Activated CD8-positive, alpha-beta memory T cell treated with anti-CD3 and anti-CD28 coated beads, Interleukin-2, amount 50 U/mL, for 48 hours (primary cell): ENCODE measurements at places on chromosomes 3 and 15.

- DNase-seq = no peak
These were observed 37.2 kb upstream of the ACAD9 start for GRCh38 chr3:128841926-128842920.

GRCh38 chr3:38004415-38005075 is 14.0 kb downstream of the VILL start:
- DNase-seq = no peak

DNA sequence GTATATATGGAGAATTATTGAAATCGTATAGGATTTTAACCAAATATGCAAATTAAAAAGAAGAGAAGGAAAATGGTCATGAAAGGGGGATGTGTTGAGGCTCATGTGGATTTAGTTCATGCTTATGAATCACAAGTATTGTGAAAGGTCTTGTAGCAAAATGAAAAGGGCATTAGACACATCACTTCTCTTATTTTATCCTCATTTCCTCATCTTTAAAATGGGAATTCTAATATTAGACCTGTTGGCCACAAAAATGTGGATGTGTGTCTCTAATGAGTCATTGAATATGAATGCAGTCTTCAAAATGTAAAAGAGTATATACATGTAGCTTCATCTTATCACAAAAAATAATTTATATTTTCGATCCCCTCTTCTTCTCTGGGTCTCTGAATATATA is 14.9 kb upstream of the ALCAM start:
- DNase-seq = no peak

DNA sequence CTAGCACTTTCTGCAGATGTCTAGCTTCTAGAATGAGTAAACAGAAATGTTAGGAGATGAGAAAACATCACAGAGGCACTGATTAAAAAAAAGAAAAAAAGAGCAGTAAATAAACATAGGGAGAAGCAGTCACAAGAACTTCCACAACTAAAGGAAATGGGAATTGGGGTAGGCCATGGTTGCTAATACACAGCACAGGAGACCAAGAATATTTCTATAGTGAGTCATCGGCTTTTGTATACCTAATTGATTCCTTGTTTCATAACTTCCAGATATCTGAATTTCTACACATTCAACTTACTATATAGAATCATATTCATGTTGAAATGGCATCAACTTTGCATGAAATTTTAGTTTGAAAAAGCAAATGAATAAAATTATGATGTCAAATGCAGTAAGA is 47.3 kb upstream of the TCF12 start:
- no peak for DNase-seq

GRCh38 chr3:122104515-122105194 is 49.5 kb downstream of the CD86 start:
- no peak for DNase-seq

- DNase-seq = no peak
These were observed 55.4 kb downstream of the PSMD6 start for GRCh38 chr3:63967675-63968611.

DNA sequence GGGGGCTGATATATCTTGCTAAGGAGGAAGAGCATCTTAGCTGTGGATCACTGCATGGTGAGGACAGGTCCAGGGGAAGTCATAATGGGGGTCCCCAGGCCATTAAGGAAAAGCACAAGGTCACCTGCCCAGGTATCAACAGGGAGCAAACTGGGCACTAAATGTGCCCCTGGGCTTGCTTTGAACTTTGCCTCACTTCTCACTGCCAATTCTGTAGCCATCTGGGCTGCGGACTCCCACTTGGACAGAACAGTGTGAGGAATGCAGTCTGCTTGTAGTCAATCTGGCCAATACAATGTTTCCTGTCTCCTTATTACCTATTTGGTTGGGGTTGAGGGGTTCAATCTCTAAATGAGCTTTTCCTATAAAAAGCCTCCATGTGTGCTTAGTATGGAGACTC is 21.3 kb downstream of the ARRDC4 start:
- no peak for DNase-seq

DNA sequence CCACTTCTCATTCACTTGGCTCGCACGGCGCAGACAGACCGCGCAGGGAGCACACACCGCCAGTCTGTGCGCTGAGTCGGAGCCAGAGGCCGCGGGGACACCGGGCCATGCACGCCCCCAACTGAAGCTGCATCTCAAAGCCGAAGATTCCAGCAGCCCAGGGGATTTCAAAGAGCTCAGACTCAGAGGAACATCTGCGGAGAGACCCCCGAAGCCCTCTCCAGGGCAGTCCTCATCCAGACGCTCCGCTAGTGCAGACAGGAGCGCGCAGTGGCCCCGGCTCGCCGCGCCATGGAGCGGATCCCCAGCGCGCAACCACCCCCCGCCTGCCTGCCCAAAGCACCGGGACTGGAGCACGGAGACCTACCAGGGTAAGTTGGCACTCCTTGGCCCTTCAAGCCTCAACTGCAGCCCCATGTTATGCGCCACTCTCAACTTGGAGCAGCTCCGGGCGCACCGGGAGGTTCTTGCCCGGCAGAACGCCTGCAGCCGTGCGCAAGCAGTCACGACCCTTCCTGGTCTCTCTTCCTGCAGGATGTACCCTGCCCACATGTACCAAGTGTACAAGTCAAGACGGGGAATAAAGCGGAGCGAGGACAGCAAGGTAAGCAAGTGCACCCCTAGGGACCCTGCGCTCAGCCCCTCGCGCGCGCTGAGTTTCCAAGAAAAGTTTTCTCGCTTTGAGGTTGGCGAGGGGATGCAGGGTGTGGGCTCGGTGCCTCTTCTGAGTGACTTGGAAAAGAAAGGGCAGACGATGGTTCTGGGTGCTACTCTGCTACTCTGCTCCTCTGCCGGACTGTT is at the start of gene BHLHE40:
TSS of gene BHLHE40 (plus strand) at position 10 of the 801 bp plus-strand sequence. CDS start at position 292, 282 bp downstream.
- DNase-seq = peak; percentile 79

- no peak for DNase-seq
These were observed 12.8 kb upstream of the KLF15 start for GRCh38 chr3:126370055-126370454.

- no peak for DNase-seq
These were observed 169.1 kb upstream of the ZPLD1 start for GRCh38 chr3:102265720-102266119.

GRCh38 chr3:162328649-162329048 is 832.0 kb downstream of the OTOL1 start:
- no peak for DNase-seq

DNA sequence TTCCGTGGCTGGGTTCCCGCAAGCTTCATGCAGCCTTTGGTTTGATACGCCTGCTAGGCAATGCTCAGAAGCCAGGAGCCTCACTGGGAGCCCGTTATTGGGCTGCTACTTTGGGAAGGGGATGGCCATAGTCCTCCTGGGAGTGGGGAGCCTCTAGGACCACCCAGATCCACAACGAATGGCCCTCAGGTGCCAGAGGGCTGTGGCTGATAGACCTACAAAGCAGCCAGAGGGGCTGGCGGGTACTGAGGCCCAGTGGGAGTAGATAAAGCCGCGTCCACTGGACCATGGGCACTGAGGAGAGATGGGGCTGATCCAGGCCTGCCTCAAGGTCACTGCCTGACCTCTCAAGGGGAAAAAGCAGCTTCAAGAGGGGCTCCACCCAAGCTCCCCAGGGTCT is 714 bp downstream of the GNAT1 start:
- no peak for DNase-seq

DNA sequence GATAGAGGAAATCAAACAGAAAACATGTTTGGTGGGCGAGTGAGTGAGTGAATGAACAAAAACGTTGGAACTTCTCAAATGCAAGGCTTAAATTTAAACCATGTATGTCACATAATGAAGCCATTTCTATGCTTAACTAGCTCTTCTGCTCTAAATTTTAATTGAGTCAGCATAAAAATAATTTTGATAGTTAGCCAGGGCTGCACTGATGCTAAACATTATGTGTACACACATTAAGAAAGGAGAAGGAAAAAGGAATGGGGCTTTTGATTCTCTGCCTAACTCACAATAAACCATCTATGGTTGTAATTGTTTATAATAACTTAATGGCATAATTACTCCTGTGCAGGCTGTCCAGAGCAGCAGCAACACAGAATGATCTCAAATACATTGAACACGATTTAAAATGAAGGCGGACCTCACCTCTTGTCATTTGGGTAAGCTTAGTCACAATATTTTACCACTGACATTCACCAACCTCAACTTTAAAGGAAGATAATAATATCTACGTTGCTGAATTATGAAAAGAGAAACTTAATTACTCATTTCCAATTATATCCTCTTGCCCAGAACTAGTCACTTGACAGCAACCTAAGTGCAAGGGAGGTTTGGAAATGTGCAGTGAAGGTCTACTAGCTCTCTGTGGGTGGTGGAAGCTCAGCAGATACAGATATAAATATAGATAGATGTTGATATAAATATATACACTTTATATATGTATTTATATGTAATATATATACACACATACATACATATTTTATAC is 318.4 kb upstream of the TRIM42 start:
- no peak for DNase-seq

DNA sequence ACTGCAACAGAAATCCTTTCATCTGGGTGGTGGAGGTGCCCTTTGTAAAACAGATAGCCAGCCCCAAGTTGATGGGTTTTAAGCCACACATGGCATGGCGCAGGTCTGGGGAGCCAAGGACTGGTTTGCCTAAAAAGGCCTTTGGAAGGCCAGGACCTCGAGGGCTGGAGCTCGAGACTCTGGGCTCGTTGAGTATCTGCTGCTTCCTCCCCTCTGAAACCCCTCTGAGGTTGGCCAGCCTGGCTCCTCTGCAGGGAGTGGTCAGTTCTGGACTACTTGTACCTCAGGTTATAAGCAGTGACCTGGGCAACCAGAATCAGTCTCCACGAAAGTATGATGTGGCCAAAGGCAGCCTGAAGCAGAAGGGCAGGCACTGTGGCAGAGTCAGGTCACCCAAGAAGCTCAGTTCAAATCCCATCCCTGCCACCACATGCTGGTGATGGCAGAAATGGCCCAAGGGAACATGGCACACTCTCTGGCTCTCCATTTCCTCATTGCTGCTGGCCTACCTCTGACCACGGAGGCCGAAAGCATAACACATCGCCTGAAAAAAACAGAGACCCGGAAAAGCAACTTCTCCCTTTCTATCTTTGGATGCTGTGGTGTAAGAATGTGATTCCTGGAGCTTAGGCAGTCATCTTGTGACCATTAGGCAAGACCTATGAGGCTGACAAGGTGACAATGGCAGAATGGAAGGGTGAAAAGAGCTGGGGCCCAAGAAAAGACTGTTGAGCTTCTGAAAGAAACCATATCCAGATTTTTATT is 51.2 kb downstream of the WNT7A start:
- DNase-seq = no peak

DNA sequence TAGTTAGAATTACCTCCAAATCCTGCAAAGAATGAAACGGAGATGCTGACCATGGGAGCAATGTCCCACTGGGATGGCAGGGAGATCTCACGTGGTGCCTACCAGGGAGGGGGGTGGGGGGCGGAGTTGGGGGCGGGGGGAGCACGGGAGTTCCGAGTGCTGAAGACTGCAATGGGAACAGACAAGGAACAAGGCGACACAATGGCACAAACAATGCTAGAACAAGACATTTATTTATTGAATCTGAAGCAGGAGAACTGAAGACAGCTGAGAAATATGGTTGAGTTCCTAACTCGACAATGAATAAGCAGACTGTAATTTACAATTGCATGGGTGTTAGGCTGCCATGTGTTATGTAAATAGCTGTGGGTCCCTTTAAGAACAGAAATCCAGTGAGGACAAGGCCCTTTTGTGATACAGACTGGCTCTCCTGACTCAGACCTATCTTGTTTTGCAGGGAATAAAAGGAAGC is 91.2 kb downstream of the AQP9 start:
- no peak for DNase-seq

- DNase-seq = no peak
These were observed 130.8 kb downstream of the LSAMP start for GRCh38 chr3:116314476-116314875.

- no peak for DNase-seq
These were observed 90.3 kb upstream of the MEX3B start for GRCh38 chr15:82136120-82136519.

GRCh38 chr3:195823999-195824398 is 12.3 kb upstream of the MUC4 start:
- no peak for DNase-seq

GRCh38 chr15:95174301-95175259 is 943.2 kb downstream of the MCTP2 start:
- no peak for DNase-seq

DNA sequence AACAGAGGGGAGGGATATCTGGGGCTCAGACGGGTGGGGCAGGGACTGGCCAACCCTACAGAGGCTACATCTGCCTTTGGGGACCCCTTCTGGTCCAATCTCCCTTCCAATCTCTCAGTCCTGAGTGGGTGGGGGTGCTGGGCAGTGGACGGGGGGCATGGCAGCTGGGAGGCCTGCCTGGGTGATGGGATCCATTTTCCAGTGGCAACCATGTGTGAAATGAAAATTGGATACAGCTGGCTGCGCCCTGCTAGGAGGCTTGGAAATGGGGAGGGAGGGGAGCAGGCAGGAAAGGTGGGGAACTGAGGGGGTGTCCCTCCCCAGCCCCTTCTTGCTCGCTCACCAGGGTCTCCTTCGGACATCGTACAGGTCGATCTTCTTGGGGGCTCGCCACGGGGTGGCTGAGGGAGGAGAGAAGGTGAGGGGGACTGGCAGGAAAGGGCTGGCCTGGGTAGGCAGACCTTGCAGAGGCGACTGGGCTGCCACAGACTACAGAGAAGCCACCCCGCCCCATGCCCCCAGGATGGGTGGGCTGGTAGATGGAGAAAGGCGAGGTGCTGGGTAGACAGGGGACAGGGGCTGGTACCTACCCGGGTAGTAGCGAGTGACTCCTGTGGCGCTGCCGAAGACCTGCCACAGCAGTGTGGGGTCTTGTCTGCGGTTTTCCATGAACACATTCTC is 21.2 kb upstream of the TMEM115 start:
- DNase-seq = no peak

GRCh38 chr3:197149-197827 is 725 bp downstream of the CHL1 start:
- no peak for DNase-seq

- no peak for DNase-seq
These were observed 21.4 kb upstream of the FSIP1 start for GRCh38 chr15:39804026-39804425.

DNA sequence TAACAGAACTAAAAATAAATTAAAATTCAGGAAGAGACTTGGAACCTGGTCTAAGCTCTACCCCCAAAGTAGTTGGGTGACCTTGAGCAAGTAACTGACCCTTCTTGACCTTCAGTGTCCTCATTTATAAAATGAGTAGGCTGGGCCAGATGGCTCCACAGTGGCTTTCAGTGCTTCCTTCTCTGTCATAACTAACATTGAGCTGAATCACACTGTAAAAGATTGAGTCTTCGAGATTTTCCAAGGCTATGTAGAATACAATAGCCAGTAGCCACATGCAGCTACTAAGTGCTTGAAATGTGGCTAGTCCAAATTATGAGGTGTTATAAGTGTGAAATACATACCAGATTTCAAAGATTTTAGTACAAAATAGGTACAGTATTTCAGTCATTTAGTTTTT is 313.3 kb downstream of the MECOM start:
- no peak for DNase-seq

- peak; percentile 71 for DNase-seq
These were observed 13.2 kb upstream of the STAB1 start for GRCh38 chr3:52481819-52482521.
